Amniotic stem cell (primary cell): ENCODE measurements at places on chromosomes 2 and 18.

- no peak for DNase-seq
Observed at GRCh38 chr2:181627545-181627944, 29.4 kb downstream of the CERKL start.

DNA sequence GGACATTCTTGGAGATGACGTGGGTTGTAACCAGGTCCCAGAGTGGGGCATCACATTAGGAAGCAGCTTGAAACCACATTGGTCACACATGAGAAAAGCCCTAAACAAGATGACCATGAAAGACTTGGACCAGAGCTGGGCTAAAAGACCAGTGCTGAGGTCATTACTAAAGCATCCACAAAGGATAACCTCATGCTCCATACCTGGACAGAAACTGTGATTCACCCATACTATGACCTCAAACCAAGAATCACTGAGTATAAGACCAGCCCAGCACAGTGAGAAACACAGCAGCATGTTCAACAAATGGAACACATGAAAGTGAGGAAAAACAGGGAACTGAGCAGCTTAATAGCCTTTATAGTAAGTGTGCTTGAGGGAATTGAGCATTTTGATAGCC, 635.5 kb upstream of the NETO1 start:
- DNase-seq = no peak

DNA sequence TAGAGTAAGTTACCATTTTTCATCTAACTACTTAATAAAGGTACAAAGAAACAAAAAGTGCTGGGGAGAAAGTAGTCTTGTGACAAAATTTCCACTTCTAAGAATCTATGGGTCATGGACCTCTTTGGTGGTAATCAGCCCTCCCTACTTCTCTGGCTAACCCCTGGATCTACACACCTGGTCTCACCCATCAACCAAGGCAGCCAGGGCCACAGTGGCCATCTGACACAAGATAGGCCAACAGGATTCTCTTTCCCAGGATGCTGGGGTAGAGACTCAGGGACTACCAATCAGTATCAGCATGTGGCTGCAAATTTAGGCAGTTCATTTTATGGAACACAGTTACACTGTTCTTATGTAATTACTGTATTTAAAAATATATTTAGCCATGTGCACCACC, 17.8 kb downstream of the RNF149 start:
- DNase-seq = no peak

GRCh38 chr2:206263959-206264603, 10.4 kb upstream of the ZDBF2 start:
- no peak for DNase-seq

GRCh38 chr2:238601433-238602222, 174.9 kb downstream of the ASB1 start:
- no peak for DNase-seq

- no peak for DNase-seq
Observed at GRCh38 chr2:1360557-1361250, 52.6 kb upstream of the TPO start.

GRCh38 chr2:161104054-161104553, 56.1 kb upstream of the TANK start:
- DNase-seq = no peak

- no peak for DNase-seq
Observed at GRCh38 chr2:29763371-29763770, 158.0 kb downstream of the ALK start.

DNA sequence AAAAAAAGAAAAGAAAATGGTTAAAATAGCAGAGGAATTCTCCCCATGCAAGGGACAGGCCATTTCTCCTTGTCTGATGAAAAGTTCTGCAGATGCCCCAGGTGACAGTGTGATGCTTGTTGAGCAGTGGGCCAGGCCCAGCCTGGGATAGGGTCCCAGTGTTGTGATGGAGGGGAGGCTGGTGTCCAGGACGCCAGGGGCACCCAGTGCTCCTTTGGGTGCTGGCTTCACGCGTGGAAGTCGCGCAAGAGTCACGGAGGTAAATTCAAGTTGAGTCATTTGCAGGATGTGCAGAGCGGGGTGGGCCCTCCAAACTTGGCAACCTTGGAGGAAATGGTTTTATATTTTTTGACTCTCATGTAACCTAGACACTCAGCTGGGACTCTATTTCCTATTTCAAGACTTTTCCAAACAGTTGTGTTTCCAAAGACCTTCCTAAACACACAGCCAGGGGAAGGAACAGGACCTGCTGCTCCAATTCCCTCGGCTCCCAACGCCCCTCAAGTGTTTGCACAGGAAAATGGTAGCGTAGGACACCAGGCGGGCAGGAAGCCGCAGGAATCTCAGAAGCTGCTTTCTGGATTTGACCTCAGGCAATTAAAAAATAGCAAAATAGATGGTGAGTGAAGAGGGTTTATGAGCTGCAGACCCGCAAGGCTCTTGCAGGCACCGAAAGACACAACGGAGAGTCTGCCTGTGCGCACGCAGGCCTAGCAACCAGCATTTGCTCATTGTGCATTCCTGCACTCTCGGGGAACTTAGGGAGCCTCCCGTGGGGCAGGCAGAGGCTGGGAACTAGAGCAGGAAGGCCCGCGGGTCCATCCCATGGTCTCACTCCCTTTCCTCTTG, 107.1 kb upstream of the ODC1 start:
- no peak for DNase-seq

DNA sequence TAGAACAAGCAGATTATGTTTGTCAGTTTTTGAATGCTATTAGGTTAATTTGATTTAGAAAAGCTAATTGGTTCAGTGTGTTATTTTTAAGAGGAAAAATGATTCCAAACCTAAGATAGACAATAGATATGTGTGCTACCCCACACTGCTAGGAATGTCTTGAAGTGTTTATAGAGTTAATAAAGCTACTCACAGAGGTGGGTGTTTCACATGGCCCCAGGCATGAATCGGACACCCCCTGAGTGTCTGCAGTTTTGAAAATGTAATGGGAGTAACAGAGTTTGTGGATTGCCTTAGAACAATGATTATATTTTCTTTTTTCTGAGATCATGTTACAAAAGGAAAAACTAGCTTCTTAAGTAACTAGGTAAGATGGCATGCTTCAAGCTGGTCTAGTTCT, 348.3 kb downstream of the ADCYAP1 start:
- no peak for DNase-seq

DNA sequence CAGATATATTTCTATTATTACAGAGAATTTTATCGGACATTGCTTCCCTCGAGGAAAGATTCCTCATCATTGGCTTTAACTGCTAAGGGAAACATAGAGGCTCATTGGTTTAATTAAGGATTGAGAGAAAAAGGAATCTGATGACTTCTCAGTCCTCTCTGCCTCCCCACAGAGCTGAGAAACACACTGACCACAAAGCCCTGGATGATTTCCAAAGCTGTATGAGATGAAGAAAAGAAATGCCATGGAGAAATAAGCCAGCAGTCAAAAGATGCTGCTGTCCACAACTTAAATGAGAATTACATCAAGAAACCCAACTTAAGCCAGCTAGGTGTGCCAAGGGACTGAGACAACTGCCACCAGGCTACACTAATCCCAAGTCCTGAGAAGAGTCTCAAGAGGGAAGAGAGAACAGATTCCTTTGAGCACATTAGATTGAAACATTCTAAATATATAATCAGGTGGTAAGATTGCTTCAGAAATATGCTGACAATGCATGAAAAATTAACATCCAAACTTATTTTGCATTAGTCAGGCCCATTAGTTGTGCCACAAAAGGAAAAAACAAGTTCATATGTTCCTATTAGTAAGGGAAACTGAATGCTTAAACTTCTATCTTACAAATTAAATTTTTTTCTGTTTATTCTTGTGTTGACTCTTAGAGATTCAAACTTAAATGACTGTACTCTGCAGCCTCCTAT, 308.1 kb upstream of the CYRIA start:
- DNase-seq = peak; percentile 0

GRCh38 chr2:105262651-105263091, 21.1 kb downstream of the GPR45 start:
- DNase-seq = no peak

DNA sequence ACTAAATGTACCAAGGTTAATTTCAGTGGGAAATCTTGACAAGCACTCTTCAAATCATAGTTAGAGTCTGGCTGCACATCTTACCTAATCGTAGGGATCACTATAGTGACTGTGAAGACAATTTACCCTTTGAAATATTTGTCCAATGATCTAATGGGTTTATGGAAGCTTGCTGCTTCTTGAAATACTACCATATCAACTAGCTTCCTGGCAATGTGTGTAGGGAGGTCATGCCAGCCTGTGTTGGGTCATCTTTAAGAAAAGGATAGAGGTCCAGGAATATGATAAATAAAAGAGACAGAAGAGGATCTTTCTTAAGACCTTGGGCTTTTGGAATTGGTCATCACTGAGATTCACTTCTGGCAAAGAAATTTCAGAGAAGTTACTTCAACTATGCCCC, 84.4 kb downstream of the POLE4 start:
- DNase-seq = no peak

- DNase-seq = no peak
Observed at GRCh38 chr2:96393989-96394761, 58.6 kb downstream of the NCAPH start.

DNA sequence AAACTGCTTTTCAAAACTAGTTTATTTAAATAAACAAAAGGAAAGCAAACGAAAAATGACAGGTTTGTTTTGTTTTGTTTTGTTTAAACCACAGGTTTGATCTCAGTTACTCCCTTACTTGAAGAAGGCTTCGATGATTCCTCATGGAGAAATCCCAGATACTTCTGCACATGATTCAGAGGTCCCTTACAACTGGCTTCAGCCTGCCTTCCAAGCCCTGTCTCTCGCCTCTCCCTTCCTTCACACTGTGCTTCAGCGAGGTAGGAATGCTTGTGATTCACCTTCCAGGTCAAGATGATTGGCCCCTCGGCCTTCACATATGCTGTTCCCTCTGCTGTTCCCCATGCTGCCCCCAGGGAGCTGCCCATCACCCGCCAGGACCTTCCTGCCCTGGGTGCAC, 104.1 kb upstream of the ITGA6 start:
- DNase-seq = no peak

DNA sequence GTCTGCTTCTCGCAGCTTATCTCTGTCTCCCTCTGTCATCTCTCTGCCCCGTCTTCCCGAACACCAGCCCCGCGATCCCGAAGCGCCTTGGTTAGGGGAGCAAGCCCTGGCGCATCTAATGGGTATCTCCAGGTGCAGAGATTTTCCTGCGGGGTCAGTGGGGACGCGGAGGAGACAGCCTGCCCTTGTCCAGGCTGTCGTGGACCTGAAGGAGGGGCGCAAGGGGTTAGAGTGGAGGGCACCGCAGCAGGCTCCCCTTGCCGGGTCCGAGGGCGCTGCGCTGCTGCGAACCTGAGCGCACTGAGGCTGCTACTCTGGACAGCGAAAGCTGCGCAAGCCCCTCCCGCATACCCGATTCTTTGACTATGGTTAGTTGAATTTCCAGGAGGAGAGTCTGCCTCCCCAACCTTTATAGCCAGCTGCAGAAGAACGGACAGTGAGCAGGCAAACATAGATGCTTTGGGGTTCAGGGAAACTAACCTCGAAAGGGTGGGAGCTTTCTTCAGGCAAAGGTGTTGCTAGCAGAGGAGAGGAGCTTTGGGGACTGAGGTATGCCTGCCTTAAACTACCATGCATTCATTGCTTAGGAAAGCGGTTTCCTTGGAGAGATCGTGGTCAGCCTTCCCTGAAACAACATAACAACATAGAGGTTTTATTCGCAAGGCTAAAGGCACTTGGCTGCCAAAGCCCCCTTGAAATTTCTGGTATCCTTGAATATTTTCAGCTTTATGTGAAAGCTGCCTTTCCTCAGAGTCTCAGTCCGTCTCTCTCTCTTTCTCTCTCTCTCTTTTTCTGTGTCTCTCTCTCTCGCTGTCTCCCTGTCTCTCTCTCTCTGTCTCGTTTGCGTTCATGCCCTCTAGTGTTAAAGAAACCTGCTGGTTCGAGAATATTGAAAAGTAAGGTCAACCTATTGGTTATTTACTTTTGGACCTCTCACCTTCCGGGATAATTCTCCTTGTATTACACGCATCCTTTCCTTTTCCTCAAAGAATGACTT, 1.6 kb downstream of the GALNT13 start:
- DNase-seq = no peak
